Cardiac fibroblast (primary cell): ENCODE measurements at places on chromosomes 11 and 22.

- peak; percentile 83 for DNase-seq
These were observed 2.4 kb downstream of the LTBP3 start for GRCh38 chr11:65555693-65556231.

DNA sequence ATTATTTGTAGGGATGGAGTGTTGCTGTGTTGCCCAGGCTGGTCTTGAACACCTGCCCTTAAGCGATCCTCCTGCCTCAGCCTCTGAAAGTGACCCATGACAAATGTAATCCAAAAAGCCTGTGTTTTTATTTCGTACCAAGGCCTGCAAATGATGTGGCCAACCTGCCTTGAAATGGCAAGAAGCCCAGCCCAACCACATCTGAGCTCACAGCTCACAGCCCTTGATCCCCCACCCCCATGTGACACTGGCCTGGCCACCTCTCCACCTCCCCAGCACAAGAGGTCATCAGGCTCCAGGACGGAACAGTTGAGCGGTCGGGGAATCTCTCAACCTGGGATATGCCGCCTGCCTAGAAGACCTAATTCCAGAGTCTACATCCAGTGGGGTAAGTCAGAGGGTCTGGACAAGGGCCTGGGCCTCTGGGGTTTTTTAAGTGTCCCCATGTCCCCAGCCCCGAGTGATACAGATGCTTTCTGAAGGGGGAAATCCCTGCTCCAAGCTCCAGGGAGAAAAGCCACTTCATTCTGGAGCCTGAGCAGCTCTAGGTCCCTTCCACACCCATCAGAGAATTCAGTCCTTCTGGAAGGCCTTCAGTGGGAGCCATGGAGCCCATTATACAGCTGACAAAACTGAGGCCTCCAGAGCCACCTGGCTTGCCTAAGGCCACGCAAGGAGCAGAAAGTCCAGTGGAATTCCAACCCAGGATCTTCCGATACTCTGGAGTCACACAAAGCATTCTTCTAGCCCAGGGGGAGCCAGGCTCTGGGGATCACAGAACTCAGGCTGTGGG lies 70.7 kb downstream of the MN1 start:
- no peak for DNase-seq

- DNase-seq = peak; percentile 55
These were observed 1.9 kb upstream of the PHF21A start for GRCh38 chr11:46122945-46123715.

- no peak for DNase-seq
These were observed 11.0 kb upstream of the GRIK4 start for GRCh38 chr11:120500414-120501071.

GRCh38 chr11:130171534-130171933 lies 12.0 kb downstream of the ST14 start:
- DNase-seq = no peak

GRCh38 chr22:29947410-29948384 lies 64.7 kb downstream of the MTMR3 start:
- peak; percentile 53 for DNase-seq

- DNase-seq = peak; percentile 88
These were observed 33.1 kb downstream of the DDX10 start for GRCh38 chr11:108697872-108698473.

DNA sequence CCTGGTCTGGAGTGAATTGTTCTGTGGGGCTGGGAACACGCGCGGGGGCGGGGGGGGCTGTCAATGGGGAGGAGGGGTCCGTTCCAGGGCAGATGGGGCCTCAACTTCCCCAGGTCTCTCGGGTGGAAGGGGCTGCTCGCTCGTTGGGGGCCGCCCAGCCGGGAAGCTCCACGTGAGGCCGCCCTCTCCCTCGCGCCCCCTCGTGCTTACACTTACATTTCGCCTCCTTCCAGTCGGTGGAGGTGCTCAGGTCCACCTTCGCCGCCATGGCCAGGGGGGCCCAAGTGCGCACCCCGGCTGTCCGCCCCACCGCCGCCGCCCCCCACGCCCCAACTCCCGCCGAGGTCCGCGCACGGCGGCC lies 452 bp downstream of the MACROD1 start:
- no peak for DNase-seq

DNA sequence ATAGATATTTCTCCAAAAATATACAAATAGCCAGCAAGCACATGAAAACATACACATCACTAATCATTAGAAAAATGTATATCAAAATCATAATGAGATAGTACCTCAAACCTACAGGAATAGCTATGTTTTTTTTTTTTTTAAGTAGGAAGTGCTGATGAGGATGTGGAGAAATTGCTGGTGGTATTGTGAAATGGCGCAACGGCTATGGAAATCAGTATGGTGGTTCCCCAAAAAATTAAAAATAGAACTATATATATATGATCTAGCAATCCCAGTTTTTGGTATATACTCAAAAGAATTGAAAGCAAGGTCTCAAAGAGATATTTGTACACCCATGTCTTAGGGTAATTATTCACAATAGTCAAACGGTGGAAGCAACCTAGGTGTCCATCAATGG lies 46.0 kb upstream of the HIPK3 start:
- DNase-seq = no peak

DNA sequence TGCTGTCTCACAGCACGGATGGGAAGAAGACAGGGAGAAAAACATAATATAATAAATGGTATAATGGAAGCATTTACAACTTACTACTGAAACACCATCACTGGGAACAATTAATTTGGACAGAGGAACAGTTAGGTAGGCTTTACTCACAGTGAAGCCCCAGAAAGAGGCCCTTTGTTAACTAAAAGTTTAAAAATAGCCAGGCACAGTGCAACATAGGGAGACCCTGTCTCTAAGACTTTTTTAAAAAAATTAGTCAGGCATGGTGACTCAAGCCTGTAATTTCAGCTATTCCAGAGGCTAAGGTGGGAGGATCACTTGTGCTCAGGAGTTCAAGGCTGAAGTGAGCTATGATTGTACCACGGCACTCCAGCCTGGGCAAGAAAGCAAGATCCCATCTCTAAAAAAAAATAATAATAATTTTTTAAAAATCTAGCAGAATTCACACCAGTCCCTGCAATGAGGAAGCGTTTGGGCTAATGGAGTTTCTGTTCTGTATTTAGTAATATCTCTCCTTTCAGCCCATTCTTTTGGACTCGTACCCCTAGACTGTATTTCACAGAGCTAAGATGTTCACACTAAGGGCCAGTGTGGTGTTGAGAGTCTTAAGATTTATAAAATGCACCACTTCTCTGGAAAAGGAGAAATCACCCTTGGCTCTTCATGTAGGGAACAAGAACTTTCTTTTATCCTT lies 275.5 kb downstream of the SOX6 start:
- DNase-seq = no peak

DNA sequence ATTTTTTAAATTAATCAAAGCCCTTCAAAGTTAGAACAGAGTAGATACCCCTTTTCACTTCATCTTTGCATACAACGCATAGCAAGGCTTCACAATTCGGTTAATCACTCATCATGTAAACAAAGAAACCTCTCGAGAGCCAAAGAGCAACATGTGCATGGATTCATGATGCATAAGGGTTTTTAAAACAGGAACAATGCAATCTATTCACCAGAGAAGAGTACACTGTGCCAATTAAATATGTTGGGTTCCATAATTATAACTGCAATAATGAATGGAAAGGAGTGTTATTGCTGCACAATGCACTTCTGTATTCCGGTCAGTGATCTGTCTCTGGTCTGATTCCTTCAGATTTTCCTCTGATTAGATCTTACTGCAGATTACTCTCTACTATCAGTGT lies 45.3 kb downstream of the CADM1 start:
- no peak for DNase-seq

DNA sequence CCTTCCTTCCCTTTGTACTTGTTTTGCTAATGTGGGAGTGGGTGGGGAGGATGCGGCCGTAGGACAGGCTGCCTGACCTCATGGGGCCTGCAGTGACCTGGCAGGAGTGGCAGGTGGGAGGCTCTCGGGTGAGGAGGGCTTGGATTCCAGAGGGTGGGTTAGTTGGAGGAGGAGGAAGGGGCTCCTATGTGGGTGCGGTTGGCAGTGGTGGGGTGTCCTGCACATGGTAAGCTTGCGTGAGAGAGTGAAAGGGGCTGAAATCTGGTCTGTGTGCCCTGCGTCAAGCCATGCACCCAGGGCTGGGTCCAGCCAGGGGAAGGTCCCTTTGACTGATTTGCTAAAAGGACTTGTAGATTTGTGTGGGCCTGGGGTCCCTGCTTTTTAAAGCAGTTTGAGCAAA lies 90.7 kb upstream of the OR4B1 start:
- DNase-seq = no peak

DNA sequence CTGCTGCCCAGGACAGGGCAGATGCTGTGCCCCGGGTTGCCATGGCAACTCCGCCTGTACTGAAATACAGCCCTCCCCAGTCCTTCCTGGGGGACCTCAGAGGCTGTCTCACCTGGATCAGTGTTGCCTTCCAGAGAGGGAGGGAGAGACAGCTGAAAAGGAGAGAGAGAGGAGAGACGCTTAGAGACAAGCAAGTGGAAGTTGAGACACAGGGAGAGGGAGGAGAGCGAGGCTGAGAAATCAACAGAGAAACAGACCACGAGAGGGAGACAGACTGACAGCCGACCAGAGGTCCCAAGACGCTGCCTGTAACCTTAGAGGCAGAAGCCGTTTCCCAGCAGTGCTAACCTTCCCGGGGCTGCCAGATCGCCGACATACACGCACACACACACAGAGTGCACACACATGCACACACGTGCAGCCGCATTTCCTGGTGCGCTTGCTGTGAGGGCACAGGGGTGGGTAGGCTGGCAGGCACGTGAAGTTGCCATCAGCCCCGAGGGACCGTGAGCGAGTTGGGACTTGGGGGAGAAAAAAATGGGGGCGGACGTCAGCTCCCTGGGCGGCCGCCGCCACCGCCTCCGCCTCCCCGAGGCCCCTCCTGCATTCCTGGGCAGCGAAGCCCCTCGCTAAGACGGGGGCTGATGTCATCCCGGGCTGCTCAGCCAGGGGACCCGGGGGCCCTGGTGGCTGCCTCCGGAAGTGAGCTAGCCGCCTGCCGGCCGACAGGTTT lies 88.6 kb upstream of the CRYBB3 start:
- DNase-seq = peak; percentile 88

DNA sequence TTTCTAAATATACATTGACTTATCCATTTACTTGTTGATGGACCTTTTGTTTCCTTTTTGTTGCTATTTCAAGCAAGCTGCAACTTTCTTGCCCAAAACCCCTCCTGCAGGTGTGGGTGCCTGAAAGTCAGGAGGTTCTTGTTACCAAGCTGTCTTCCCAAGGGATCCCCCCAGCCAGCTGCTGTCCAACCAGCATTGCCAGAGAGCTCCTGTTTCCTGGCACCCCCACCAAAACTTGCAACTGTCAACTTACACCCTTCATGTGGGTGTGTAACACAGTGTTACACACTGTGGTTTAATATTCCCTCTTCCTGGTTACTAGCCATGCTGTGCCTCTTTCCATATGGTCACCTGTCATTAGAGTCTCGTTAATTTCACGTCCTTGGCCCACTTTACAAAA lies 1.6 kb upstream of the KRTAP5-1 start:
- DNase-seq = no peak

GRCh38 chr11:134750619-134751018 lies 338.6 kb upstream of the B3GAT1 start:
- DNase-seq = no peak

- DNase-seq = peak; percentile 81
These were observed 8.8 kb downstream of the RIN1 start for GRCh38 chr11:66327171-66328030.

DNA sequence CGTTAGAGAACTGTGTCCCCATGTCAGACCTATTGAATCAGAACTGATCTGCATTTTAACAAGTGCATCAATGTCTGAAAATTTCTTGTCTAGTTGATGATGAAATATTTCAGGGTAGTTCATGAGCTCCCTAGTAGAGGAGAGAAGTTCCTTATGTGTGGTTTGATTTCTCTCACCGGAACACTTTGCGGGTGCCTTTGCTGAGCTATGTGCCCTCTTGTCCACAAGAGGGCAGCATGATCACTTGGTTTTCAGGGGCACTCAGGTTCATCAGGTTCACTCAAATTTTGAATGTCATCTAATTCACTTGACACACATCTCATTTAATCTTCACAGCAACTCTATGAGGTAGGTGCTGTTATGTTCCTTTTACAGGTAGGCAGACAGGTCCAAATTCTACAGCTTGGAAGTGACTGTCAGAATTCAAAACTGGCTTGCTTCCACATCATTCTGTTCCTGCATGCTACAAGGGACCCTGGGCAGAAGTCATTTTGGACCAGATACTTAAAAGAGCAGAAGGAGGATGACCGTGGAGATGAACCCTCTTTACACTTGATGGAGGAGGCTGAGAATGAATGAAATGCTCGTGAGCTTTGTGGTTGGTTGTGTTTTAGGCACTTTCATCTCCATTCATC lies 55.6 kb downstream of the P4HA3 start:
- DNase-seq = peak; percentile 79

DNA sequence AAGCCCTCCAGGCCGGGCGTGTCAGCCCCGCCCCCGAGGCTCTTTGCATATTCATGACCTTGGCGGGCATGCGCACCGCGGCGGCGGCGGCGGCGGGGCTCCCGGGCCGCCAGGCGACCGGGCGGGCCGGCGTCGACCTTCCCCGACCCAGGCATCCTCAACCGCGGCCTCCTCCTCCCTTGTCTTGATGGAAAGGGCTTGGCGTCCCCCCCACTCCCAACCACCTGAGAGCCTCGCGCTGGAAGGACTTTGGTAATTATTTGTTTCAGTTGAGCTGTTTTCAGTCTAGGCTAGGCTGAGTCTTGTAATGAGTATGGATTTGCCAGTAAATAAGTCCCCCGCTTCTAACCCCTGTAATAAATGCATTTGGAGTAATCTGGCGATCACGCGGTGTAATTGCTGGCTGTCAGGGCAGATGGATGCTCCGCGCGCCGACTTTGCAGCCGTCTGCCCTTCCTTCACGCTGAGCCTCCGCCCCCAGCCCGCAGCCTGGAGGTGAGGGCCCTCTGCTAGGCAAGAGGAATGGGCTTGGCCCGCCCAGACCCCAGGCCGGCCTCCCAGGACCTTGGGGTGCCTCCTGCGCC lies 25.2 kb downstream of the FLRT1 start:
- peak; percentile 39 for DNase-seq

DNA sequence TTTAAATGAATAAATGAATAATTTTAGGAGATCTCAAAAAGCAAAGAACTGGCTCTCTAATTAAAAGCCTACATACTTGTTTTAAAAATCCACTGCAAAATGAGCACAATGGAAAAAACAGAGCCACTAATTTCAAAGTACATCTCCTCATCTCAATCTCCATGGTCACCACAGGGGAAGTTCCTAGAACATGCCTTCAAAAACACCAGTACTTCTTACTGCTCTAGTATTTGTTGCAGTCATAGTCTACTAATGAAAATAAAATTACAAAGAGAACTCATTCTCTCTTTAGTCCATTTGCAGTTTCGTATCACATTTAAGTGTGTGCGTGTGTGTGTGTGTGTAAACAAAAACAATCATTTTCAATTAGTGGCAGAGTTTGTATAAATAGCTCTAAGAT lies 54.0 kb downstream of the PIK3C2A start:
- no peak for DNase-seq

GRCh38 chr11:103594283-103594682 lies 442.2 kb upstream of the DDI1 start:
- no peak for DNase-seq

- no peak for DNase-seq
These were observed 18.0 kb downstream of the OR52B2 start for GRCh38 chr11:6152126-6152525.
